Smooth muscle cell of trachea (primary cell): ENCODE measurements at places on chromosomes 12 and 14. TPM values are rescaled to one million over a fixed set of nuclear protein-coding genes. Genes with fewer than 3 reads are reported as not detected.

KRT73 gene
- not detected in 2 replicates for total RNA-seq

KRT77 gene
- total RNA-seq = not detected in 2 replicates

GPR137C gene
- total RNA-seq = 0.17 and 0.58 TPM in 2 replicates

SOX5 gene
- 7.9 and 13.4 TPM in 2 replicates for total RNA-seq

FAM90A1 gene
- total RNA-seq = 0.33 TPM in 1 of 2 replicates, not detected in the other

TCL1B gene
- not detected in 2 replicates for total RNA-seq

FGF6 gene
- total RNA-seq = not detected in 2 replicates

DENND5B gene
- 10.2 and 11.9 TPM in 2 replicates for total RNA-seq

MCRS1 gene
- 55.2 and 62.8 TPM in 2 replicates for total RNA-seq

RAD51AP1 gene
- 0.83 and 26.8 TPM in 2 replicates for total RNA-seq

ACSS3 gene
- 15.7 and 19.8 TPM in 2 replicates for total RNA-seq

TBX3 gene
- total RNA-seq = 55.9 and 57.5 TPM in 2 replicates

AKAP5 gene
- 0.17 and 0.29 TPM in 2 replicates for total RNA-seq

TMEM117 gene
- total RNA-seq = 9.3 and 10.0 TPM in 2 replicates

WDR20 gene
- total RNA-seq = 13.9 and 18.2 TPM in 2 replicates

NUP107 gene
- 37.7 and 80.4 TPM in 2 replicates for total RNA-seq

SCN8A gene
- total RNA-seq = 23.3 and 28.7 TPM in 2 replicates

APOLD1 gene
- total RNA-seq = 2.6 and 13.7 TPM in 2 replicates

ESRRB gene
- under 0.01 TPM in 1 of 2 replicates, not detected in the other for total RNA-seq

BTBD7 gene
- total RNA-seq = 22.2 and 26.5 TPM in 2 replicates

FAM177A1 gene
- 28.1 and 44.9 TPM in 2 replicates for total RNA-seq

AQP5 gene
- not detected in 2 replicates for total RNA-seq

PRICKLE1 gene
- total RNA-seq = 3.6 and 8.1 TPM in 2 replicates

MSRB3 gene
- 37.1 TPM in 2 replicates for total RNA-seq

TMEM179 gene
- total RNA-seq = not detected in 2 replicates

PROX2 gene
- total RNA-seq = not detected in 2 replicates

CCDC184 gene
- total RNA-seq = 0.15 and 0.33 TPM in 2 replicates

ADAMTS20 gene
- not detected in 2 replicates for total RNA-seq

BCL2L14 gene
- not detected in 2 replicates for total RNA-seq

MLEC gene
- 136 and 137 TPM in 2 replicates for total RNA-seq

CACNA1C gene
- total RNA-seq = 9.2 and 28.1 TPM in 2 replicates

IRAK3 gene
- 10.8 and 12.5 TPM in 2 replicates for total RNA-seq
